ENCODE measurements at places on chromosomes 16 and 17.
A peak's percentile ranks its signal among the peaks of the same experiment; 100 is the strongest.

- DNase-seq, result no peak
These were observed 37.1 kb downstream of the AP1G1 start for GRCh38 chr16:71771571-71771970.

GRCh38 chr16:4859190-4859899 lies 12.1 kb downstream of the UBN1 start:
- DNase-seq, result no peak

DNA sequence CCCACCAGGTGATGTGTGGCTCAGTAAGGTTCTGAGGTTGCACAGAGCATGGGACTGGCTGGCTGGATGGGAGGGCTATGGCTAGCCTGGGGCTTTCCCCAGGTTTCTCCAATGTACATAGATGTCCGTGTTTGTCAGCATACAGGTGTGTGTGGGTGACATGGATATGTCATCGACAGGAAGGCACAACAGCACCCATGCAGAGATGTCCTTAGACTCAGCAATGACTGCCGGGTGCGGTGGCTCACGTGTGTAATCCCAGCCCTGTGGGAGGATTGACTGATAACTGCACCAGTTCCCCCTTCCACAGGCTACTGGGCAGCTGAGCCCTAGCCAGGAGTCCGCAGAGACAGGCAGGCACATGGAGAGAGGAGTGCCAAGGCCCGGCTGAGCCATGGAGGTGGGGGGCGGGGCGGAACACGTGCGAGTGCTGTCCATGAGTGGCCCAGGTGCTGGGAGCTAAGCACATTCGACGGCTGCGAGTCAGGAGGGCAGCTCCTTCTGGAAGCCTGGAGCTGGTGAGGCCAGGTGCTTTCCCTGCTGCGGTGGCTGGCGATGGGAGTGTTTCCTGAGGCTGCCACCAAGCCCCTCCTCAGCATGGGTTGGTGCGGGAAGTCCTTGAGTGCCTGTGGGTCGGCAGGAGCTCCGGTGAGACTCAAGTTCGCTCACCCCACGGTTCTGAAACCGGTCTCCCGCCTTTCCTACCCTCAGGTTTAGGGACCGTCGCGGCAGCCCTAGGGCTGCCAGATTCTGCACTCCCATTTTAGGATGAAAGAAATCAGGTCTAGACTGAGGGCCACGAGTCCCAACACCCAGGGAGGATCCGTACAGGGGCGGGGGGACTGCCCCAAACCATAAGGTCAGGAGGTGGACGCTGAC lies 858 bp upstream of the ASPSCR1 start:
- DNase-seq, result no peak

GRCh38 chr17:21524211-21524591 lies 148.0 kb downstream of the KCNJ12 start:
- peak; percentile 12 for DNase-seq

- no peak for DNase-seq
These were observed 5.2 kb upstream of the DLX4 start for GRCh38 chr17:49963626-49964302.

DNA sequence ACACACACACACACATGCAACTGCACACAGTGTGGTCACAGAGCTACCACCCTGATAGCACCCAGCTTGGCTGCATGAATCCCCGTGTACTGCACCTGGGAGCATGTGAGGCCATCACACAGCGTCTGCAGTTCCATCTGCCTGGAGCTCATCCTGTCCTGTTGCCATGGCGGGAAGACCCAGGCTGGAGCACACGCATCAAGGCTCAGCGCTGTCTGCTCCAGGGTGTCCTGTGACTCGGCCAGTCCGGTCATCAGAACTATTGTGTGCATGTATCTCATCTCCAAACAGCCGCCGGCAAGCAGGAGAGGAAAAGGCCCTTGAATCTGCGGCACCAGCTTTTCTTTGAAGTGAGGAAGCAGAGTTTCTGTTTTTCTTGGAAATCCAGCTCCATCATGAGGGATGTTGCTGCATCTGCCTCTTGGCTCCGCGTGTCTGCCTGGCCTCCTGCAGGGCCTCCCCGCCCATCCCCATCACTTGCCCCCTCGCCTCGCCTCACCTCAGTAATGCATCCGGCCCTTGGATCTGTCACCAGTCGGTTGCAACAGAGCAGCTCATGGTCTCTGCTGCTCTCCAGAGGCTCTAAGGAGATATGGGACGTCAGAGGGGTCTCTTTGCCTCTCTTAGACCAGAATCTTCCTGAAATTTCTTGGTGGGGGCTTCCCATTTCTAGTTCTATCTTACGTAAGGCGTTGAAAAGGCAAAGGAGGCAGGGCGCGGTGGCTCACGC lies 23.7 kb downstream of the CACNG4 start:
- DNase-seq, result no peak

GRCh38 chr16:4918781-4919251 lies 18.1 kb downstream of the PPL start:
- no peak for DNase-seq

DNA sequence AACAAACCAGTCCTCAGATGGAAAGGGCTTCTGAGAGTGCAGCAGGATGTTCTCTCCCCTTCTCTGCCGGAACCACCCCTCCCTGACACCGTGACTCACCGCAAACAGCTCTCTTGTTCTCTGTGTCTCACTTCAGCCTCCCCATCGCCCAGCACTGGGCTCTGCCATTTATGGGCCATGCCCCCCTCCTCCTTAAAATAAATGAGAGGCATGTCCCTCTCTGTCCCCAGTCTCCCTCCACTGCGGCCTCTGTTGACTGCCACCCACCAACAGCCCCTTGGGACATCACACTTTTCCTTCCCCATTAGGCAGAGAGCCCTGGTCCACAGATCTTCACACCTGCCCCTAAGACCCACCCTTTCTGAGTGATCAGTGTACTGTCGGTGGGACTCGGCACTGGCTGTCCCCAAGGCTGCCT lies 6.3 kb downstream of the CCDC102A start:
- DNase-seq, result peak; percentile 23

GRCh38 chr16:3388325-3388724 lies 12.5 kb downstream of the ZSCAN32 start:
- DNase-seq, result no peak

GRCh38 chr17:63694229-63694949 lies 5.5 kb downstream of the LIMD2 start:
- no peak for DNase-seq

- no peak for DNase-seq
These were observed 156.4 kb downstream of the ZFHX3 start for GRCh38 chr16:72891291-72892227.

DNA sequence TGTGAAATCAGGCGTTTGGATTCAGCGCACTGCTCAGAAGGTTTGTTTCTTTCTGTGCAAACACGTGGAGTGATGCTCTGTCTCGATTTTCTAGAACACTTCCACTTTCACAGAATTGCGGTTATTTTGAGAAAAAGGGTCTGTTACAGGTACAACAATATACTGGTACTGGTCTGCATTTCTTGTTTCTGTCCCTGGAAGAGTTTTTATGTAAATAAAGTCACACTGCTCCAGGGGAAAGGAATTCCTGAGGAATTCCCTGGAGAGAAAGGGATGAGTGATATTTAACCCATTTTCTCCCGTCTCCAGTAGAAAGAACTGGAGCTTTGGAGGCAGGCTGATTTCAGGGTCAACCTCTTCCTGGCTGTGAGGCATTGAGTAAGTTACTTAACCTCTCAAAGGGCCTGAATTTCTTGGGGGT lies 16.2 kb upstream of the RMI2 start:
- DNase-seq, result no peak

- DNase-seq, result no peak
These were observed 8.4 kb downstream of the TMEM98 start for GRCh38 chr17:32936186-32936893.

- no peak for DNase-seq
These were observed 2.5 kb upstream of the HS3ST6 start for GRCh38 chr16:1920727-1921171.

DNA sequence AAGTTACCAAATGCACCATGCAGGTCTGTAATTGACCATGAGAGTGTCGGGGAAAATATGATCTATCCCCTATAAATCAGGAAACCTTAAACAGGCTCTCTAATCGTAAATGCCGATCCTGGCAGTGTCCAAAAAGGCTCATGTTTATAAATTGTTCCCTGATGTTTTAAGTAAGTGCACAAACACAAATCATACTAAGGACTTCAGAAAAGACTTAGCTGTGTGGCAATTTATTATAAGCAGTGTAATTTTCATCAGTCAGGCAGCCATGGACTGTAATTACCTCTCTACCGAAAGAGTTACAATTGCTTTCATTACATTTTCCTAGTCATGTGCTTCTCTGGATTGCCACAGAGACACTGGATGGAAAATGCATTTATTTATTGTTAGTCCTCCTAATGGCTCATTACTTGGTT lies 73.4 kb upstream of the COX10 start:
- DNase-seq, result no peak

GRCh38 chr17:5747276-5747675 lies 163.0 kb upstream of the NLRP1 start:
- DNase-seq, result no peak

- no peak for DNase-seq
These were observed 14.1 kb downstream of the MIEN1 start for GRCh38 chr17:39716073-39716818.

DNA sequence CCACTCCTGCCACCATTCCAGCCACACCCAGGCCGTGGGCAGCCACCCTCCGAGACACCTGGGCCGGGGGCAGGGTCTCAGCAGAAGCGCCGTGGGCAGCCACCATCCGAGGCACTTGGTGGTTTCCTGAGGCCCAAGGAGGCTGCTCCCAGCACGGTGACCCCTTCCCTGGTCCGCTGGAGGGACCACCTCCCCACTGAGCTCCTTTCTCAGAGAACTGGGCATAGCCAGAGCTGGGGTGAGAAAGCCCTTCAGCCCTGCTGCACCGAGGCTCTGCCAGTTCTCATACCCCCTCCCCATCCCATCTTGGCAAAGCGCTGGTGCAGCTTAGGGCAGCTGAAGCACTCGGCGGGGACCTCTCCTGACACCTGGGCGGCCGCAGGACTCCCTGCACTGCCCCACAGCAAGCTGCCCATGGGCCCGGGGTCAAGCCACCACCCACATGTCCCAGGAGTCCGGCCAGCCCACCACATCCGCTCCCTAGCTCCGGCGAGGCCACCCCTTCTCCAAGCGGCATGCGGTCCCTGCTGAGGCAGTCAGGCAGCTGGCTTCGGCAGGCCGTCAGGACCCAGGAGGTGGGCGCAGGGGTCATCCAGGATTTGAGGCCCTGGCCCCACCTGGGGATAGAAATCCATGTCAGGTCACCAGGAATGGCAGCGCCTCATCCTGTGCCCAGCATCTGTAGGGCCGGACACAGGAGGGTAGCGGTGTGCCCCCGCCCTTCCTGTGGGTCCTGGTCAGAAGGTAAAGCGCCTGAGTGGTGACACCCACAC lies 1.3 kb upstream of the CYBA start:
- no peak for DNase-seq

GRCh38 chr17:55444471-55445441 lies 23.1 kb upstream of the MMD start:
- no peak for DNase-seq

GRCh38 chr16:53933407-53933806 lies 229.5 kb downstream of the FTO start:
- DNase-seq, result no peak

DNA sequence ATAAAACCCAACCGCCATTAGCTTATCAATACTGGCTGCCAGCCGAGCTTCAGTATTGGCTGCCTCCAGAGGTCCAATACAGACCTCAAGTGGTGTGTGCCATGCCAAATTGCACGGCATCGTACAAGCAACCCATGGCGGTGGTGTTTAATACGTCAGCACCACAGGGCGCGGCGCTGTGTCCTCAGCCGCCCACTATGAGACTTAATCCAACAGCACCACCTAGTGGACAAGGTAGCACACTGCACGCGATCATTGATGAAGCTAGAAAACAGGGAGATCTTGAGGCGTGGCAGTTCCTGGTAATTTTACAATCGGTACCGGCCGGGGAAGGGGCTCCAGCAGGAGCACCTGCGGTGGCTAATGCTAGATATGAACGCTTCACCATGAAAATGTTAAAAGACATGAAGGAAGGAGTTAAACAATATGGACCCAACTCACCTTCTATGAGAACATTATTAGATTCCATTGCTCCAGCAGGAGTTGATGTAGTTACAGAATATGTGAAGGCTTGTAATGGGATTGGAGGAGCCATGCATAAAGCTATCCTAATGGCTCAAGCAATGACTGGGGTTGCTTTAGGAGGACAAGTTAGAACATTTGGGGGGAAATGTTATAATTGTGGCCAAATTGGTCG lies 15.4 kb downstream of the FLYWCH1 start:
- DNase-seq, result peak; percentile 48

DNA sequence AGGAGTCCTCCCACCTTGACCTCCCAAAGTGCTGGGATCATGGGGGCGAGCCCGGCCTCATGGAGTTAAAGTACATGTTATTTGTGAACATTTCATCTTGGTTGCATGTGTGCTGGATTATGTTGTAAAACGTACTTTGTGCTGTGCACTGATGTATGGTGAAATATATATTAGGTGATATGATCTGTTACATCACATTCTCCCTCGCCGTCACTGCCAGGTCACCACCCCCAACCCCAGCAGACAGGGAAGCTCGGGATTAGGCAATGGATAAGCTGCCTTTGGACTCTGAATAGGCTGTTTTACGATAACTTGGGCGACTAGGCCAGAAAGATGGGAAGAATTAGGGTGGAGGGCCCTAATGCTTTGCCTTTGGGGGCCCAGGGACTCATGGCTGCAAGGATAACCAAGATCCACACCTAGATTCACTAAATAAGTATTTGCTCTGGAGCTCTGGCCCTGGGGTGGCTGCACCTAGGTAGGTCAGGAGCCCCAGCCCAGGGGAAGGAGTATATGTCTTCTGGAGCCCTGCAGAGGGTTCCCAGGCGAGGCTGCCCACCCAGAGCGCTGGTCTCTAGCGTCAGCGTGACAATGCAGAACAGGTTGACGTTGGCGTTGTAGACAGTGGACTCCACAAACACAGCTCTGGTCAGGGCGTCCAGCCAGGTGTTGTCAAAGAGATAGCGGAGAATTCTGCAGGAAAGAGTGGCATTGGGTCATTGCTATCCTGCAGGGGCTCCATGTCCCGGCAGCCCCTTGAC lies 27.1 kb upstream of the GCSH start:
- DNase-seq, result no peak

DNA sequence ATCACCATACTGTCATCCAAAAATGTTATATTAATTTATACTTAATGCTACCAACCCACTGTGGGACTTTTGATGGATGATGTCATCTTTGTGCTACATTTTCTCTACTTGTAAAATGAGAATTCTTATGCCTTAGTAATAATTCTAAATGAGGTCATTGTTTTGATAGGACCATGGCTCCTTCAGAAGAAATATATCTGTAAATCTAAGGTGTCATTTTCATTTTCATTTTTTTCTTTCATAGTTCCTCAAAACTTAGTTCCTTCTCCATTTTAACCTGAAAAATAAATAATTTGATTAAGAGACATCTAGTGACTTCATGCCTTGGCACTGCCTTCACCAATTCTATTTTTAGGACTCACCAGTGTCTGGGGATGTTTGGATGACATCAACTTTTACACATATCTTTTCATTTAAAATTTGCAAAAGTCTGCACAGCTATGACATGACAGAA lies 48.7 kb downstream of the GPRC5B start:
- no peak for DNase-seq

- no peak for DNase-seq
These were observed 457.4 kb downstream of the SLC39A11 start for GRCh38 chr17:72635034-72635635.

- no peak for DNase-seq
These were observed 383.6 kb downstream of the KCNJ2 start for GRCh38 chr17:70552982-70553334.

All from retinal pigment epithelial cell (primary cell).